Fibroblast of lung (primary cell): ENCODE measurements at places on chromosomes 11 and 22.

DNA sequence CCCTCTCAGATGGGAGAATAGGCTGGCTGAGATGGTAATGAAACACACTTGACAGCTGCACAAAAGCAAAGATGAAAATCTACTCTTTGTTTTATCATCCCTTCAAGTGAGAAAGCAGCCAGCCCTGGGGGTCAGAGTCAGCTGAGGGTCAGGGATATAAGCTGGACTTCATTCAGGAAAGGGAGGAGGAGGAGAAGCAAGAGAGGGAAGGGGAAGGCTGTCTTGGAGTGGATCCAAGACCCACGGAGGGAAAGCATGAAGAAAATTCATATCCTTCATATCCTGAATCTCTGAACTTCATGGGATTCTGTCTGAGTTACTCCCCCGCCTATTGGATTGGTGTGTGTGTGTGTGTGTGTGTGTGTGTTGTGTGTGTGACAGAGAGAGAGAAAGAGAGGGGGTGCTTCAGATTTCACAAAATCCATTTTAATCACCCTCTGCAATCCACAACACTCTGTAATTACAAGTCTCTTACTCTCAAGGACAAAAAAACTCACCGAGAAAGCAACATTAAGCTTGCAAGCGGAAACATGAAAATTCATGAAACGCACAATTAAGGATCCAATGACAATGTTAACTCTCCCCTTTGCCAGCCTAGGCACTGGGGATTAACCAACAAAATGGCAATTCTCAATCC, 327.7 kb downstream of the TENM4 start:
- peak; percentile 39 for DNase-seq

GRCh38 chr11:30509364-30509763, 76.8 kb downstream of the MPPED2 start:
- DNase-seq = no peak

DNA sequence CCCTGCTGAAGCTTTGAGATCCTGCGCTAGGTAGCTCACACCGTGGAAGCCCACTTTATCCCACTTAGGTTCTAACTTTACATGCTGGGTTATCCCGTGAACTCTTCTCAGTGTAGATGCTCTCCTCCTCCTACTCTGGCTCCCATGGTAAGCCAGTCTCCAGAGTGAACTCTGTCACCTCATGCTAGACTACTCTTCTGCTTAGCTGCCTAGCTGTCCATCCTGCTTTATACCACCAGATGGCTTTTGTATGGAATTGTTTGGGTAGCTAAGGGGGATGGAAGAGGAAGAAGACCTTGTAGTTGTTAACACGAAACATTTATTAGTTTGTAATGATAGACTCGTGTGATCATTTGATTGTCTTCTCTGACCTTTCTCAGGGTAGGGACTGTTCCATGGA, 46.8 kb downstream of the EMSY start:
- DNase-seq = no peak

- DNase-seq = peak; percentile 32
These were observed 997 bp downstream of the UBE2L3 start for GRCh38 chr22:21568347-21569075.

DNA sequence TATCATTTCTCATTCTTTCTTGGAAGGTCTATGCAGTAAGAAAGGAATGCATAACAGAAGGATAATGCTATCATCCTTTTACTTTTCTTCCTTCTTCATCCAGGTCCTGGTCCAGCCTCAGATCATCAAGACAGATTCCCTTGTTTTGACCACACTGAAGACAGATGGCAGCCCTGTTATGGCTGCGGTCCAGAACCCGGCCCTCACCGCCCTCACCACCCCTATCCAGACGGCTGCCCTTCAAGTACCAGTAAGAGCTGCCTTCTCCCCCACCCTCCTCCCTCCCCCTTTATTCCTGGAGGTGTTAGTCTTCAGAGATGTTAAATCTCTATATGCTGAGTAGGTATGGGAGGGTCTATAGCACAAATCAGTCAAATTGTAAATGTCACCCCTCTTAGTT, 37.9 kb downstream of the SREBF2 start:
- DNase-seq = no peak

DNA sequence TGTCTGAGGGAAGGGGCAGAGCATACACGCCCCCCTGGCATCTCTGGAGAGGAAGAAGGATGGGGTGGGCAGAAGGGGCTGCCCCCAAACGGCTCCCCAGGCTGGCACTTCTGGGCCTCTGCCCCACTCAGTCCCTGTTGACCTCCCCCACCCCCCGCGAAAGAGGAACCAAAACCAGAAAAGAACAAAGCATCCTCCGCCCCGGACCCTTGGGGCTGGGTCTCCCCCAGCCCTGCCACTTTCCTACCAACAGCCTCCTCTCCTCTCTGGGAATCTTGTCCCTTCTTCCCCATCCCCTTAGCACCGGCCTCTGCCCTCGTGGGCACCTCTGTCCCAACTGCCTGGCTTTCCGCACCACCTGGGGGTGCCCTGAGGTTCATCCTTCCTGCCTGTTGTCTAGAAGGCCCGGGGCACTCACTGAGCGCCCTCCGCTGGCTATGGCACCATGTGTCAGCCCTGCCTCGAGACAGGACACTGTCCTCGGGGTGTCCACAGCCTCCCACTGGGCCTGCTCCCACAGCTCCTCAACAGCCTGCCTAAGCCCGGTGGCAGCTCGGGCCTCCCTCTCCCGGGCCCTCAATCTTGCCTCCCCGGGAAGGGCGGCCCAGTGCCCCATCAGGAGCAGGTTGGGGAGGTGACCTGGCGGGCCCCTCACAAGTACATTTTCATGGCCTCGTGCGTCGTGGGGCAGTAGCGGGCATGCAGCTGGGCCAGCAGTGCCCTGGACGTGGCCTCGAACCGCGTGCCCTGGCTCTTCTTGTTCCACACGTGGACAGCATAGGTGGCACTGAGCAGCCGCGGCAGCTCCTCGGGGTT, 28.2 kb downstream of the A4GALT start:
- DNase-seq = no peak

DNA sequence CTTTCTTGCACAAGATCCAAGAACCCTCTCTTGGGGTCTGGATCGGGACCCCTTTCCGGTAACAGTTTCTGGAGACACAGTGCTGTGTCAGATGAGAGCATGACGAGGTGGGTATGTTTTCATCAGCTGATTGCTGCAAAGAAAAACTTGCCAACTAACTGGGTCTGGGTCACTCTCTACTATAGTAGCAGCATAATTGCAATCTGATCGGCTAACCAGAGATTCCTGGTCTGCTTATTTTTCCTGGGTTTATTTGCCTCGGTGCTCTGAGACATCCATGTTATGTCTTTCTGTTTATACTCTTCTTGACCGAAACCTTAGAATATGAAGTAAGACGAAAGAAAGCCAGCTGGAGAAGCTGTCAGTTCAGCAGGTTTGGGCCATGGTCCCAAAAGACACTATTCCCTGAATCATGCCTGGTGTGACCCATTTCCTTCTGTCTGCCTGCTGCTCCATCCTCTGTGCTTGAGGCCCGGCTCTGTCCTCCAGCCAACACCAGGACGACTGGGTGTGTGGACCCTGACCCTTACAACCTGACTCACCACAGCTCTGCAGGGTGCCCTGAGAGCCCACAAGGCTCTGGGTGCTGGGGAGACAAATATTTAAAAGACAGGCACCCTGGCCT, 24.1 kb upstream of the CLMP start:
- DNase-seq = peak; percentile 88

GRCh38 chr11:58133309-58134076, 8.2 kb upstream of the OR9I1 start:
- no peak for DNase-seq

DNA sequence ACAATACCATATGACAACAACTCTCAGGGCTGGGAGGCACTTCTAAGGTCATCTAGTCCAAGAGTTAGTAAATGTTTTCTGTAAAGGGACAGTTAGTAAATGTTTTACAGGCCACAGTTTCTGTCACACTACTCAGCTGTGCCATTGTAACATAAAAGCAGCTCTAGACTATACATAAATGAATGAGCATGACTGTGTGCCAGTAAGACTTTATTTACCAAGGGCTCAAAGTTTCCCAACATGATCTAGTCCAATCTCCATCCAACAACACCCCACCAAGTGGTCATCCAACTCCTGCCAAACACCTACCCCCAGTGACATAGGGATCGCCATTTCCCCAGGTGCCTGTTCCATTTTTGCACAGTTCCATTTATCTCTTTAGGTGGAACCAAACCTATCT, 12.1 kb downstream of the SERGEF start:
- DNase-seq = no peak

GRCh38 chr11:27205779-27206570, 157.0 kb downstream of the CCDC34 start:
- DNase-seq = no peak

- no peak for DNase-seq
These were observed 5.5 kb upstream of the IGF2 start for GRCh38 chr11:2144544-2145248.
